ENCODE measurements at places on chromosomes 2 and 18.

DNA sequence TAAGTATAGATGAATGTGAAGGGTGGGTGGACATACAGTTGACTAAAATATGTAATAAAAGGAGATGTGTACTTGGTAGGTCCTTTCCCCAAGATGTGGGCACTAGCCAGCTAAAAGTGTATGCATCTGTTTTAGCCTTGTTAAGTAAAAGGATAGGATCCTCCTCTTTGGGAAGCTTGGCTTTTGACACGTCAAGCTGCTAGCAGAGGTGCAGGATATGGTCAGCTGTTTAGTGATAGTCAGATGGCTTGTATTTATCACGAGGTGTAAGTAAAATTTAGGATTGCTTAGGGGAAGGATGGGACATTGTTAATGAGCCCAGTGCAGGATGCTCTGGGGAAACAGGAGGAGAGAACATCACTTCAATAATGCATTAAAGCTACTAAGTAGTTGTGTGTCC is 1.5 kb downstream of the MFSD6 start:
- DNase-seq, result no peak

DNA sequence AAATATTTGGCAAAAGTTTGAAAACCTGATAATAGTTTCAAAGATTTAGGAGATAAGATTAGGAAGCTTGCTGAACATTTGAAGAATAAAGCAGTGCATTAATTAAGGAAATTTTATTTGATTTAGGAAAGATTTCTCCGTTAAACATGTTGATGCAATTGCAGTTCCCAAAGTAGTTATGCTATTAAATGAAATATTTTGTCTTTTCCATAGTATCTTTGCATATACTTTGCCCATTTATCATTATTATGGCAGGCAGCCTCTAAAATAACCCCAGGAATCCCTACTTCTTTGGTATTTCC is 136.5 kb downstream of the MREG start:
- DNase-seq, result no peak

DNA sequence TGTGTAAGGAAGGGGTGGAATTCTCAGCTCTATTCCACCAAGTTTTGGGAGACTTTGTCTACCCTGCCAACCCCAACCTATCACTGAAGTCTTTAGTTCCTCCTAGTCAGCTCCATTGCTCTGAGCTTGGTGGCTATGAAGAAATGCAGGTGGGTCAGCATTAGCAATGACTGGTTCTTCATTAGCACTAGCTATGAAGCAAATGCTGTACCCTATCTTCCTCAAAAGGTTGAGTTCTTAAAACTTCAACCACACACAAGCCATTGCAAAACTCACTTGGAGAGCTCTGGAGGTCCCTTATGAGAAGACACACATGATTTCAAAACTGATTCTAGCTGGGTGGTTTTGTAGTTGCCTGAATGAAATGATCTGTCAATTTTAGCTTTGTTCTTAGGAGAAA is 193.8 kb downstream of the IKZF2 start:
- no peak for DNase-seq

- DNase-seq, result no peak
Observed at GRCh38 chr2:21646345-21646744, 522.6 kb downstream of the TDRD15 start.

- no peak for DNase-seq
Observed at GRCh38 chr2:179298666-179299065, 34.0 kb upstream of the SESTD1 start.

DNA sequence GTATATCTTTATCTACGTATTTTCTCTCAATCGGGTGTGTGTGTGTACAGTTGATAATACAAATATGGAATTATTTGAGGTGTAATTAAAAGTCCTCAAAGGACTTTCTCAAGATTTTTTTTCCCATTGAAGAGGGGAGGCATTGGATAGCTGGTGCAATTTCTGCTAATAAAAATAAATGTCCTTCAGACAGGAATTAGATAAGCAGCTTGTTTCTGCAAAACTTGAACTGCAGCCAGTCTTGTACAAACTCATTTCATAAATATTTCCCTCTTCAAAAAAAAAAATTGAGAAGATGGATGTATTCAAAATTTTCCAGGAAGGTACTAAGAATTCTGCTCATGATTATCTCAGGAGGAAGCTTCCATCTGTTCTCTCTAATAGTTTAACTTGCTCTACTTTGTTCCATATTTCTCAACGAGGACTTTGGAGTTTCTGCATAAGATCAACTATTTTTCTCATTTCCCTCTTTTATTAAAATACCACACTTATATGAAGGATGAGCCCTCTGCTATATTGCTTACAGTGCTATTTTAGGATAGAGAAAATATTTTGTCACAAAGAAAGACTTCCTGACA is 33.0 kb upstream of the GLS start:
- DNase-seq, result no peak

DNA sequence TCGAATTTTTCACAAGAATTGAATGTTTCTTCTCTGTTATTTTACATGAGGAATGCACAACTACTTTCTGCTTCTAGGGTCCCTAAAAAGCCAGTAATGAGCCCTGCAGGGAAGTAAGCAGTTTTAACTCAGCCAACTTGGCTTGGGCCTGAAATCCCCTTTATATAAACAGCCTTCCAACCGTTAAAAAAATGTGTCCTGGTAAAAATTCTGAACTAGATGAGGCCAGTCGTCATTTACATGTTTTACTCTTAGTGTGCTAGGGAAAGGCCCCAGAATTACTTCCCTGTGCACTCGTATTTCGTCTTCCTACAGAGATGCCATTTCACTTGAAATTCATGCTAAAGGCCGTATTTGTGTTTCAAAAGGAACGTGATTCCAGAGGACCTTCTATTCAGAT is 42.4 kb upstream of the RPE start:
- DNase-seq, result no peak

DNA sequence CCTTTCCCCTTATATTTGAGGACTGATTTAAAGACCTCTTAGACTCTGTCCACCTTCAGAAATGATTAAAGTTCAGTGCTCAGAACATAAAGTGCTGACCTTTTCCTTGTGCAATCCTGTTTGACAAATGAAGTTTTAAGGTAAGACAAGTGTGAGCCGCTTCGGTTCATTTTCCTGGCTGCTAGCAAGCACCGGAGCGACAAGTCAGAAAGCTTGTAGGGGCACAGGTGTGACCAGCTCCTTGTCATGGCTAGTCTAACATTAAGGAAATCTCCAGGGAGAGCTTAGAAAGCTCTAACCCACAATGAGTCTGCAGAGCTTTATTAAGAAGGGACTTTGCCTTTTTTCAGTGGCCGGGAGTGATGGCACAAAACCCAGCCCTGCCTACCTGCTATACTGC is 2.3 kb upstream of the NCKAP5 start:
- DNase-seq, result no peak

DNA sequence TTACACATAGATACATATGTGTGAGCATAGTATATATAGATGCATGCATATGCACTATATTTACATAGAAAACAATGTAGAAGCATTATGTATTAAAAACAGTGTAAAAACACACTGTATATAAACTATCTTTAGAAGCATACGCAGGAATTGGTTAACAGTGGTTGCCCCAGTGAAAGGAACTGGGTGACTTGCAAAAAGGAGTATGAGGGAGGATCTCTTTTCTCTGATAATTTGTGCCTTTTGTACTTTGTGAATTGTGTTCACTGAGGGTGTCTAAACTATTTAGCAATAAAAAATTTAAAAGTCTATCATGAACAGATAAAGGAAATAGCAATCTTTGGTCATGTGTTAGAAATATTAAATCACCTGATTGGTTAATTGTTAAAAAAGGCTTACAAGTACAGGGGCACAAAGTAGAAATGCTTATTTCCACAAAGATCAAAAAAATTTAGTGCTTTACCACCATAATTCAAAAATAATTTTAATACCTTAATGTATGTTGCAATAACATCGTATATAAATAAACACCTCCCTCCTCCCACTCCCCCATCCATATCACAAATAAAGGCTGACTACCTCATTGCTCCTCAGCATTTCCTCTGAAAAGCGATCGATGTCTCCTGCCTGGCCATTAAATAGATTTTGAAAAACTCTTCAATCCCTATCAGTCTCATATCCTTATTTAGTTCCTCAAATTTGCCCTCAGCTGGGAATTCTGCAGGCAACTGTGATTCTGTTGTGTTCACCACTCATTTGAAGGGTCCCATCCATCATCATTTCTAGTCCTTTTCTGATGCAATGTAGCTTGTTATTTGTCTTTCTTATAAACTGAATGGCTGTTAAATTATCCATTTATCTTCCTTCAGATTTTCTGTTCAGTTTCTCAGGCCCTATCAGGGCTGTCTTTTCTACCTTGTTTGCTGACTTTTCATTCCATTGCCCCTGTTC is 257.3 kb downstream of the AGPS start:
- no peak for DNase-seq

GRCh38 chr18:8229787-8230186 is 379.4 kb upstream of the RAB12 start:
- DNase-seq, result no peak

Measured in right cardiac atrium (tissue), 5 donors.